Activated CD4-positive, alpha-beta T cell treated with anti-CD3 and anti-CD28 coated beads, Interleukin-2, amount 10 ng/mL, durations not matched to agents 7 days and 5 days (primary cell): ENCODE measurements at places on chromosomes 4 and X.

DNA sequence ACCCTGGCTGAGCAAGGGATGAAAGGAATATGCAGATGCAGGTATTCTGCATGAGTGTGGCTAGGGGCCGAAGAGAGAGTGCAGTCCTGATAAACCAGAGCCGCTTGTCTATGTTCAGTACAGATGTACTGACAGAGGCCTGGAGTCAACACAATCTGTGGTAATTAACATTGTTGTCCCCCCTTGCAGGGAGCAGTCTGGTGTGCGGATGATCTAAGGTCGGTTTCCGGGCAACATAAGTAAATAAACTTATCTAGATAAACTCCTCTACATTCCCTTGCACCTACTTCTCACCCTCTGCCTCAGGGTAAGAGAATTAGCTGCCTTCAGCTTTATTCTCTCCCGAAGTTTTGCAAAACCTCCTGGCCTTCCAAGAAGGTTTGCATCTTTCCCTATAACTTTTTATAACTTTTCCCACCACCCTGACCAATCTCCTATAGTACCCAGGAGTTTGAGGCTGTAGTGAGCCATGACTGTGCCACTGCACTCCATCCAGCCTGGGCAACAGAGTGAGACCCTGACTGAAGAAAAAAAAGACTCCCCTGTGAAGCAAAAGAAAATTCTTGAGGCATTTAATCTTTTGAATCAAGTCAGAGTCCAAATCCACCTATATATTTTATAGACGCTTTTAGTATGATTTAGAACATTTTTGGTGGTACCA is 26.6 kb downstream of the SNX25 start:
- no peak for DNase-seq

- no peak for DNase-seq
Measured at GRCh38 chr4:77113069-77113468, 37.3 kb upstream of the CCNI start.

DNA sequence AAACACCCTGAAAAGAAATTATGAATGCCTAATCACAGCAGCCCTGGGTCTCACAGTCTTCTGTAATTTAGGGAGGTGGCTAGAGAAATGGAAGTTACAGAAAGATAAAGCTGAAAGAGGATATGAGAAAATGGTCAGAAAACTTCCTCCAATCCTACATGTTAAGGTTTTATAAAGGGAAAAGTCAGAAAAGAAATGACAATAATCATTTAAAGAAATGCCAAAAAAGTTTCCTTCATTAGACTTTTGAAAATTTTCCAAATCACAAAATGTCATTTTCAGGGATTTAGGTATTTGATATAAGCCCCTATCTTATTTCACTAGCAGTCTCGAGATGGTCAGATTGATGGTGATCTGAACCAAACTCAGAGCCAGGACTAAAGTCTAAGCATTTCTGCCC is 276.2 kb downstream of the CHIC1 start:
- DNase-seq: no peak

GRCh38 chr4:77308843-77309242 is 151.8 kb downstream of the CCNG2 start:
- no peak for DNase-seq

DNA sequence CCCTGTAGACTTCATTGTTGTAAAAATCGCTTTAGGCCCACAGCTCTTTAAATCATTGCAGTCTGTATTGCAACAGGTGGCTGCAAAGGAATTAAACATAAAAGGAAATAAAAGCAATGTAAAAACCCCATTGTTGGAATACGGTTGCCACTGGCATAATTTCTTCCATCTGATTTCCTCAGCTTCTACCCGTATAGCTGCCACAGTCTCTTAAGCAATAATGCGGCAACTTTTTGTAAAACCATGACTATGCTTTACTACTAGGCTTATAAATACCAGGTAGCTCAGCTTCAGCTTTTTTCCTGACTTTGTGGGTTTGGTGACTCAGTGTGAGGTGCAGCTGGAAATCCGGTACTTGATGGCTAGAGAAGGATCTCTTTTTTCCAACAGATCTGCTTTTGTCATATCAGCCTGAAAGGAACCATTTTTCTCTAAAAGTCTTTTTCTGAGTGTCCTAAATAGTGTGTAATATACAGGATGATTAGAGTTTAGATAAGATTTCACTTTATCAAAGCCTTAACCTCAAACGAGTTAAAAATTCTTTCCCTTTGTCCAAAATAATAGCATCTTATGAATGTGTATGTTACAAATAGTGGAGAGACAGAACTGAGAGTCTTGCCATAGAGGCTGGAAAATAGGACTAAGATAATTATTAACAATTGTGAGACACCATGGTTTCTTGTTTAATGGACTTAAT is 268.0 kb downstream of the ADGRL3 start:
- no peak for DNase-seq

DNA sequence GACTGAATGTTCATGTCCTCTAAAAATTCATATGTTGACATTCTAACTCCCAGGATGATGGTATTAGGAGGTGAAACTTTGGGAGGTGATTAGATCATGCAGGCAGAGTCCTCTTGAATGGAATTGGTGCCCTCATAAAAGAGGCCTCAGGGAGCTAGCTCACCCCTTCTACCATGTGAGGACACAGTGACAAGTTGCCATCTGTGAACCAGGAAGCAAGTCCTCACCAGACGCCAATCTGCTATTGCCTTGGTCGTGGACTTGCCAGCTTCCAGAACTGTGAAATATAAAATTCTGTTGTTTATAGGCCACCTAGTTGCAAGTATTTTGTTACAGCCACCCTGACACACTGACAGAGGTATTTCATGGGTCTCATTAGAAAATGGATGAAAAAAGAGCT is 28.5 kb upstream of the LONRF3 start:
- DNase-seq: no peak

- DNase-seq: no peak
Measured at GRCh38 chr4:3434881-3435685, 6.7 kb upstream of the HGFAC start.

DNA sequence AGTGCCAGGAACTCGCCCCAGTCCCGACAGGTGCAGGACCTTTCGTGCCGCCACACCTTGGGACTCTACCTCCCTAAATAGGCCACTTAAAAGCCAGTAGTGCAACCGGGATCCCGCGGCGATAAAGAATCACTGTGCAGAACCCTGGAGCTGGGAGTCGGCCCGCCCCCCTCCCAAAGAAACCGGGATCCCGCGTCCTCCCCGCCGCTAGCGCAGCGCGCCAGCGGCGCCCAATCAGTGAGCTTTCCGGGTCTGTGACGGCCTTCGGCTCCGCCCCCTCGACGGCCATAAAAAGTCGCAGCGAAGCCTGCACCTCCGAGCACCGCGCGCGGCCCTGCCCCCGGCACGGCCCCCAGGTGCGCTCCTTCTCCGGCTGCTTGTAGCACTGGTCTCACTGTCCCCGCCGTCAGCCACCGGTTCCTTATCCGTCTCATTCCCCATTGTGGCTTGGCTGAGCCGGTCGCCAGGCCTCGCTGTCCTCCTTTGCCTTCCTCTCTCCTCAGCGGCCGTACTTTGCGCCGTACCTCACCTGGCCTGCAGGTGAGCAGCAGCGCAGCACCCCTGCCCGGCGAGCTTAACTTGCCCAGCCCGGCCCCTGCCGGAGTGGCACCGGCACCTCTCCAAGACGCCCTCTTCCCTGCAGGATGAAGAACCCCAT is at the start of gene LRAT:
Gene LRAT (plus strand): TSS at position 318 of the 658 bp plus-strand sequence. CDS start 327 bp downstream, at position 645.
- peak; percentile 46 for DNase-seq

DNA sequence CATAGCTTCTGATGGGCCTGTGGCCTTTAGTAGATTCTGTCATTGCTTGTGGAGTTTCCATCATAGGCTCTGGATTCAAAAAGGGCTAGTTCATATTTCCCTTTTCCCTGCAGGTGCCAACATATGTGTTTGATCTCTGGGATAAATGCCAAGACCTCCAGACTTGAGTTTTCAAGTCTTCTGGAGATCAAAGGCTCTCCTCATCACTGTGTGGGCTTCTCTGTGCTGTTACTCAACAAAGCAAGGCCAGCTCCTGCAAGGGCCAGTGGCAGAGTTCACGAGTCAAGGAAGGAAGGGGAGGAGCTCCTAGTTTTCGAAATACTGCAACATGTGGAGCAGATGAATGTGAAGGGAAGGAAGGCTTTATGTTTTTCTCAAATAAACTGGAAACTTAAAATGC is 62.7 kb upstream of the SCML1 start:
- no peak for DNase-seq

DNA sequence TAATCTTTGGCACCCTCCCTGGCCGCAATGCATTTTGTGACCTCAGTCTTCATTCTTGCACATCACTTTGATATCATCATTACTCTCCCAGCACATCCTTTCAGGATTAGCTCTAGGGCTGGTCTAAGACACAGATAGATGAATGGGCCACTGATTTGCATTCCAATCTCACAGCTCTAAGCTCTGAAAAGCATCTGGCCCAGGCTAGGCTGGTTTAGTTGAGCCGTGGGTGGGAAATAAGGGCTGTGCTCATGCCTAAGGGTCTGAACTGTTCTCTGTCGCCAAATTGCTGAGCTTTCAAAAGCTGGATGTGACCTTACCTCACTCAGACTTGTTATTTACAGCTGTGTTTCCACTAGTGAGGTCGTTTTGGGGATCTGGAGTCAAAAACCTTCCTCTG is 30.0 kb upstream of the SLC9A7 start:
- DNase-seq: no peak

DNA sequence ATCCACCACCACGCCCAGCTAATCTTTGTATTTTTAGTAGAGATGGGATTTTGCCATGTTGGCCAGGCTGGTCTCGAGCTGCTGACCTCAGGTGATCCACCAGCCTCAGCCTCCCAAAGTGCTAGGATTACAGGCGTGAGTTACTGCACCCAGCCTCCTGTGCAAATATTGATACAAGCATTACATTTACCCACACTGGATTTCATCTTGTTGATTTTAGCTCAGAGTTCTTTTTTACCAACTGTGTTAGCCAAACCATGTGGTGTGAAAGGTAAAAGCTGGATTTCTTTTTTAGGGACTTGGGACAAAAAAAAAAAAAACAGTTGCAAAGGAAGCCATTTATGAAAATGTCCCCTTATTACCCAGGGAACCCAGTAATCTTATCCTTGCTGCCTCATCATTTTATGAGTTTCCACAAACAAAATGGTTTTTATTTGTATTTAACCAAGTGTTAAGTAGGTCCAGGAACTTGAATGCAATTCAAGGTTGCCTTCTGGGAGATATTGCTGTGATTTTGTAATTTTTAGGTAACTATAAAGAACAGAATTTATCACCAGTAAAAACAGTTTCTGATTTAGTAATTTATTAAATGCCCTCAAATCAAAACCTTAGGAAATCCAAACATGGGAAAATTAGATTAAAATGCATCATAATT is 202.5 kb downstream of the PALLD start:
- DNase-seq: no peak

GRCh38 chrX:43586830-43587229 is 69.3 kb upstream of the MAOA start:
- no peak for DNase-seq

GRCh38 chr4:187608001-187608421 is 387.6 kb upstream of the ZFP42 start:
- no peak for DNase-seq

DNA sequence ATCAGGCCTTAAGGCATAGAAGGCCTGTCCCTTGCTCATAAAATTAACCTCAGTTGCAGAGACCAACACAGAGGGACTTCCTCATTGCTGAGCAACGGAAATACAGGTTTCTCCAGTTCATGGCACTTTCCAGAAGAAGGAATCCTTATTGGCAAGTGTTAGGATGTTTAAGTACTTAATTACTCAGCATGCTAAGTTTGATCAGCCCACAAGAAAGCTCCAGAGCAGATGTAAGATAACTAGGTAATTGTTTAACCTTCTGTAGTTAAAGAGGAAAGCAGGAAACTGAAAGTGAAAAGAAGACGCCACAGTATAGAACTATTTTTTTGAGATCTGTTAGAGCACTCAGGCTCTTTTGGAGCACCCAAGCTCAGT is 33.5 kb downstream of the SMS start:
- peak; percentile 8 for DNase-seq

GRCh38 chr4:87224141-87224923 is 3.9 kb upstream of the KLHL8 start:
- no peak for DNase-seq

- DNase-seq: no peak
Measured at GRCh38 chr4:115228851-115229250, 115.4 kb upstream of the NDST4 start.

DNA sequence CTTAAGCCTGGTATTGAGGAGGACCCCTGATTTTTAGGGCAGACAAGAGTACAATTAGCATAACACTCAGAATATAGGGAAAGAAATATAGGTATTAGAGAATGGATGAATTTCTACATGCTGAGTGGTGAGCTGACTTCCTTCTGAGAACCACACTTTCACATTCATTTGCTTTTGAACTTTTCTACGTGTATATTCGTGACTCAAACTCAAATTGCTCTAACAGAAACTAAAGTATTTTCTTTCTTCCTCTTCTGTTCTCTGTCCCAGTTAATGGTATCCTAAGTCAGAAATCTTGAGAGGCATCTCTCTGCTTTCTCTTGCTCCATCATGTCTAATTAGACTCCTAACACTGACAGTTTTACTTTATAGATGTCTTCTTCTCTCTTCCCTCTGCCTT is 103.2 kb upstream of the CITED1 start:
- DNase-seq: no peak
